ENCODE measurements at places on chromosomes 2 and 18.

DNA sequence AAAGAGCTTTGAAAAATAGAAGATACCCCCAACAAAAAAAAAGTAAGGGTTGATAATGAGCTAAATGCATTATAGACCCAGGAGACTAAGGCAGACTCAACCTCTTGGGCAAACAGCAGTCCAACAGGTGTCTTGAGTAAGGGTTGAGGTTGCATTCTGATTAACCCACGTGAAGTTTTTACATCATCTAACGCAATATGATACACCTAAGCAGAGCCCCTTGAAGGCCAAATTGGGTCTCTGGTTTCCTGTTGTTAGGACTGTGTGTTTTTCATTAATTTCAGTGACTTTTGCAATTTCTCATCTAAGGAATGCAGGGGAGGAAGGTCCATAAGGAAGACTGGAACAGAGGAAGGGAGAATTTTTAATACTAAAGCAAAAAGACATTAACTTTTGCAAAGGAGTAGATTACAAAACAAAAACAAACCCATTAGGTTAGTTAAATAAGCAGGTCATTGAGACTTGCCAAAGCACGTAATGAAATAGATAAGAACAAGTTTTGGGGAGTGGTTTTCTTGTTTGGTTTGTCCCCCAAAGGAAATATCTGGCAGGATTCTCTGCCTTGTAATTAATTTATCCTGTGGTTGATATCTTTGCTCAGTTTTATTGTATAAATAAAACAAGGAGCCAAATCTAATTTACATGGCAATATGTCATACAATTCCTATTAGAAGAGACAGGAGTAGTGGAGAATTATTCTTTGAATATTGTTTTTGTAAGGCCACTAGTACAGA, 244.3 kb downstream of the ETAA1 start:
- no peak for DNase-seq

- peak; percentile 32 for DNase-seq
These were observed 54.8 kb downstream of the CAVIN2 start for GRCh38 chr2:191791953-191792560.

DNA sequence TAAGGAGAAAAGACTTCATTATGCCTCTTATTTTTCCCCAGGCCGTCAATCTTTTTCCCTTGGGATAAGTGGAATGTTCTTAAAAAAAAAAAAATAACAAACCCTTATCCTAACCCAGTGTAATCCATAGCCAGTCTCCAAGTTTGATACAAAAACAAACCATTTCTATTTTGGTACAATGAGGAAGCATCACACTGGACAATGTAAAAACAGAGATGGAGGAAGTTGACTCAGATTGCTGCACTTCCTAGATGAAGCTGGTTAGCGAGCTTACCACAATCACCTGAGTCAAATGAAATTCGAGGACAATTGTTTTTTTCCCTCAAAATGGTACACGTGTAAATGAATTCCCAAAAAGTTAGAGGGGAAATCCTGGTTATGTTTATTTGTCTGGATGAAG, 259.7 kb downstream of the TCF4 start:
- DNase-seq: peak; percentile 22

DNA sequence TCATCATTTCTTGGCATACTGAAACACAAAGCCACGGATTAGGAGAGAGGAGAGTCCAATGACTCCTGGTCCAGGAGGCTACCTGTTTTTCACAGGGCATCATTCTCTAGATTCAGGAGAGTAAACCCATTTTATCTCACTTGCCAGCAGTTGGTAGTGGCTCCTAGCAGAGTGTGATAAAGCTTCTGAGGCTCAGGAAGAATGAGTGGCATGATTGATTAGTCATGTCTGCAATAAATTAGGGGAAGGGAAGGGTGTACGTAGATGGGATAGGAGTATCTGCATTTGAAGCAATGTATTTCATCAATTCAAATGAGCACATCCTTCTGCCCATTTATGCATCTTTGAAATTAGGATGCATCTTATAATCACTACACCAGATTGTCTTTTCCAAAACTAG, 31.1 kb upstream of the PNO1 start:
- DNase-seq: no peak

DNA sequence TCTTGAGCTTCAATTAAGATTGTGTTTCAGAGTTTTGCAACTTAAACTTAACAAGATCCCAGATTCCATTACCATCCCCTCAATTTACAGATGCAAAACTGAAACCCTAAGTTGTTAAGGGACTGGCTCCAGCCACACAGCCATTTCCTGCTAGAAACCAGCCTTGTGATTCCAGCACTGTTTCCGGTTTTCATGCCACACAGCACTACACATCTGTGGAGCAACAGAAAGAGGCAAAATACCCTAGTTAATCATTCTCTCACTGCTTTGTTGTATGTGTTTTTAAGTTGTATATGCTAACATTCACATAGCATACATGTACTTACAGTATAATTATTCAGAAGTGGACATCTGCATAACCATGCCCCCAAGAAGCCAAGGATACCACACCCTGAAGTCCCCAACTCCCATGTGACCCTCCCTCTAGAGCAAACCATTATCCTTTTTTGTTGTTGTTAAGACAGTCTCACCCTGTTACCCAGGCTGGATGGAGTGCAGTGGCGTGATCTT, 87.4 kb downstream of the MYO5B start:
- DNase-seq: no peak

- no peak for DNase-seq
These were observed 63.4 kb downstream of the LHCGR start for GRCh38 chr2:48691935-48692691.

- DNase-seq: peak; percentile 21
These were observed 633.2 kb upstream of the PKDCC start for GRCh38 chr2:41414486-41415230.

GRCh38 chr2:36698993-36699392, 2.5 kb downstream of the VIT start:
- DNase-seq: peak; percentile 66

- no peak for DNase-seq
These were observed 18.5 kb upstream of the PSME4 start for GRCh38 chr2:53989210-53989862.

- DNase-seq: no peak
These were observed 38.7 kb downstream of the DCDC2C start for GRCh38 chr2:3741867-3742602.

- DNase-seq: no peak
These were observed 329.3 kb downstream of the GPD2 start for GRCh38 chr2:156765450-156765849.

GRCh38 chr18:52570975-52571374, 231.0 kb downstream of the DCC start:
- no peak for DNase-seq

DNA sequence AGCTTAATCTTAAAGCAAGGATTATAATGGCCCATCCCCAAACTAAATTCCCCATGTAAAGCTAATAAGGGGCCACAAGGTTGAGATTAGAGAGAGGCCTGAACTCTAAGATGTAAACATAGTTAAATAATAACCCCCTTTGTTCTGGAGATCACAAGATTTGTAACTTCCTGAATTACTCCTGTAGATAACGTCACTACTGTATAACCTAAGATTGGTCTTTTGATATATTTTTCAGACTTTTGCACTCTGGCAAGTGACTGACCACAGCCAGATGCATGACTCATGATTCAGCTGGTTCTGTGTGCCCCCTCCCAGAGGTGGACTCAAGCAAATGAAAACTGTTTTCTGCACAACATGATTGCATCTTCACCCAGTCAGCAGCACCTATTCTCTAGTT, 686.0 kb upstream of the DDX18 start:
- DNase-seq: peak; percentile 1

- DNase-seq: no peak
These were observed 114.9 kb upstream of the XIRP2 start for GRCh38 chr2:166773308-166773949.

DNA sequence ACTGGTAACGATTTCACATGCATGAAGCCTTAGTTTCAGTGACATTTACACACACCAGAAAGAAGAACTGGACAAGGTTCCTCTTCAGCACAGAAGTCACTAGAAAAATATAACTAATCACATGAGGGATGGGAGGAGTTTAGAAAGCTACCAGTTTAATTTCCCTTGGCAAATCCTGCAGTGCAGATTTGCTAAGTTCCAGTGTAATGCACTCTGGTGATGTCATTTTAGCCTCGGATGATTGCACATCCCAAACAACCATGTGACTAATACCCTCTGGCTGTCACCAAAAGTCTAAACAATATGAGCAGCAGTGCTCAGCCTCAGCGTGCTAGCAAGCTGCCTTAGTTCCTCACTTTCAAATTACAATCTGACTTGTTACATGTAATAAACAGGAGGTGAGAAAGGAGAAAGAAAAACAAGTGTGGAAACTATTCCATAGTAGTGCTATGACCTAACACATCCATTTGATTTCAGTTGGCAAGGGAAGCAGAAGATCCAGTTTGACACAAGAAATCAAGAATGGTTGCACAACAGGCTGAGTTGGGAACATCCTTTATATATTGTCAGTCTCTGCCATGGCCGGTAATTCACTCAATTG, 35.3 kb upstream of the PPP1CB start:
- peak; percentile 93 for DNase-seq

- DNase-seq: peak; percentile 69
These were observed 34.6 kb upstream of the ACKR3 start for GRCh38 chr2:236535024-236535423.

GRCh38 chr2:26573241-26573925, 67.8 kb downstream of the CIB4 start:
- DNase-seq: no peak

- no peak for DNase-seq
These were observed 86.8 kb downstream of the METTL8 start for GRCh38 chr2:171346723-171347557.

DNA sequence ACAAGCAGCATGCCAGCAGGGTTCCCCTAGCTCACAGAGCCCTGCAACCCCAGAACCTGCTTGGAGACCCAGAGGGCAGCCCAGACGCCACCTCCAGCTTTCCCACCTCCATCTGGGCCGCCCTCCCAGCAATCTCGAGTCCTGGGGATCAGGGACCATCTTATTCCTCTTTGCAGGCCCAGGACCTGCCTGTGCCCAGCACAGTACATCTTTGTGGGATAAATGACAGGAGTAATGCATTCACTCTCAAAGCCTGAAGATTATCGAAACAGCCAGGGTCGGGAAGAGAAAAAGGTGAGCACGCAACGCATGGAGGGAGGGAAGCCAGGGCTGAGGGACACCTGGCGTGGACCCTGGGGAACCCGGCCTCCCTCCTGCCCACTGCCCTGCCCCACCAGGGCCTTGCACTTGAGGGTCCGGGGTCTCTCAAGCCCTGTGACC, 144.1 kb downstream of the NDUFA10 start:
- DNase-seq: no peak

GRCh38 chr2:121038891-121039616, 245.9 kb downstream of the TFCP2L1 start:
- DNase-seq: no peak

DNA sequence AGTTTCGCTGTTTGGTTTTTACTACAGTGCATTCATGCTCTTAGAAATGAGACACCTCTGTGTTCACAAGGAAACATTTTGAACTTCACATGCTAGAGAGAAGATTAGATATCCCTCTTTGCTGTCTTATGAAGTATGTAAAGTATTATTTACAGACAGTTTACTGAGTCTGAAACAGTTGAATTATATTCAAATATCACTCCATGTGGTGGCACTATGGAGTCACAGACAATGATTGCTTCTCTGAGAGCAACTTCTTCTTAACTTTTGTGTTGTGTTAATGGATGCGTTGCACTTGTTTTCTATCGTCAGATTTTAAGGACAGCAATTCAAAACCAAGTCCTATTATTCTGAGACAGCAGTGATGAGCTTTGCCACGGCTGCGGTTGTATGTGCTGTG, 823.6 kb downstream of the GALR1 start:
- no peak for DNase-seq

DNA sequence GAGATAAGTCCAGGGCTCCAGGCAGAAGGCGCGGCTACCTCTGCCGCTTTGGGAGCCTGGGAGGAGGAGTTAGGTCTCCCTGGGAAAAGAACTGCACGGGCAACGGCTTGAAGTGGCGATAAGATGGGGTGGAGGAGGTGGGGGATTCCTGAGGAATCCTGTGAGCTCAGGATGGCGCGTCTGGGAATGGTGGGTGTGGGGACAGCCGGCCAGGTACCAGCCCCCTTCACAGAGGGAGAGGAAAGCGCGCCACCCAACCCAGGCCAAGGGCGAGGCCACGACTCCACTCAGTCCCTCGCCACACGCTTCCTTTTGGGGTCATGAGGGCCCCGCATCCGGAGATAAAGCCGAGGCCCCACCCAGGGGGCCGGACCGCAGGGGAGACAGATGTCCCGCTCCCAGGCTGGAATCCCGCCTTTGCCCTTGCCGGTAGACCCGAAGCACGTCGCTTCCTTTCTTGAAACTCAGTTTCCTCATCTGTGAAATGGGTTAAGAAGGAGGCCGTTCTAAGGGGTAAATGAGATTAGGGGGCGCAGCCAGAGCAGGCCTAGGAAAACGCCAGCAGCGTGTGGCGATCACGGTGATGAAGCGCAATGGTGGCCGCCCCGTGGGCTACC, 1.7 kb upstream of the CTDSP1 start:
- DNase-seq: peak; percentile 92

DNA sequence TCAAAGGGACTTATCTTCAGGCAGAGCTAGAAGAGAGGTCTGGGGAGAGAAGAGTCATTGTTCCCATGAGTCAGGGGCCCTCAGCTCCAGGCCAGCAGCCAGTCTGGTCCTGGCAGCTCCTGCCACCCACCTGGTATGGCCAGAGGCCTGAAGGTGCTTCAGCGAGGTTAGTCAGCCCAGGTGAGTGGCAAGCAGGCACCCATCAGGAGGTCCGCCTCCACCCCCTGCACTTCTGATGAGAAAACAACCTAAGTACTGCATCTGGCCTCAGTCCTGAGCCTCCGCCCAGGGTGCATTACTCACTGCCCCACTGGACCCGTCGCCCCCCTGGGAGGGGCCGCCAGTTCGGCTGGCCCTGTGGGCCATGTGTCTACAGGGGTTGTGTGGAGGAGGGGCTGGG, 130.2 kb downstream of the INHBB start:
- no peak for DNase-seq

GRCh38 chr2:233513953-233514655, 52.5 kb downstream of the USP40 start:
- peak; percentile 5 for DNase-seq

DNA sequence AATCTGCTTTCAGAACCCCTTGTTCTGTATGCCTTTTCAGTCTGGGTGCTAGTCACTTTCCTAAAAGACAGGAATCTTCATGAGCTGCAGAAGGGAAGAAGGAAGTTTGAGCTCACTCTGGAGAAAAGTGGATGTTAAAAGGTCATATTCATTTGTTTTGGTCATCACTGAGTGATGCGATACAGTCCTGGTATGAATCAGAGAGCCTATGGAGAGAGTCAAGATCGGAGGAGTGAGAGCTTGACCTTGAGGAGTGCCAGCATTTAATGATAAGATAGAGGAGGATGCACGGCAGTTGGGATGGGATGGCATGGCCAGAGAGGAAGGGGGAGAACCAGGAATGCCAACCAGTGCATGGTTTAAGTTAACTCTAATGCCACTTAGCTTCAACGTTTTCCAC, 19.6 kb downstream of the USP39 start:
- DNase-seq: peak; percentile 78
